CD4-positive, alpha-beta T cell (primary cell): ENCODE measurements at places on chromosomes 7 and 10. TPM values are rescaled to one million over a fixed set of nuclear protein-coding genes. Genes with fewer than 3 reads are reported as not detected.

ZNF117 gene
- total RNA-seq = 2.2 TPM

SFRP5 gene
- not detected for total RNA-seq

NUDT1 gene
- 13.0 TPM for total RNA-seq

AQP1 gene
- total RNA-seq = 0.17 TPM

BET1 gene
- total RNA-seq = 7.4 TPM

SLC35B4 gene
- total RNA-seq = 5.8 TPM

VENTX gene
- total RNA-seq = 0.11 TPM

CYP2W1 gene
- total RNA-seq = not detected

LRIT1 gene
- total RNA-seq = not detected

OR6B1 gene
- total RNA-seq = not detected

HMX3 gene
- total RNA-seq = not detected

NME8 gene
- total RNA-seq = not detected

WDR86 gene
- 6.2 TPM for total RNA-seq

NPC1L1 gene
- total RNA-seq = 0.08 TPM

MSS51 gene
- total RNA-seq = 1.1 TPM

UCMA gene
- not detected for total RNA-seq

GRM8 gene
- not detected for total RNA-seq

TAS2R41 gene
- total RNA-seq = 0.69 TPM
